CD4-positive, alpha-beta memory T cell (primary cell): ENCODE measurements at places on chromosomes 2 and 18. TPM values are rescaled to one million over a fixed set of nuclear protein-coding genes. Genes with fewer than 3 reads are reported as not detected.

GRCh38 chr2:49105506-49105905, 48.8 kb downstream of the FSHR start:
- DNase-seq, result no peak
- no peaks in the 10 kb centered on the region for H3K36me3 ChIP-seq
- H3K27me3 ChIP-seq, result no peaks in the 10 kb centered on the region
- no peaks in the 10 kb centered on the region for H3K4me1 ChIP-seq

GRCh38 chr2:132671151-132671835, 1.3 kb upstream of the LYPD1 start:
- H3K27ac ChIP-seq, result no peak overlapping the region
- H3K36me3 ChIP-seq, result no peaks in the 10 kb centered on the region
- H3K4me1 ChIP-seq, result no peaks in the 10 kb centered on the region

The RAX gene
- not detected for polyA plus RNA-seq

The ALLC gene
- not detected for polyA plus RNA-seq

The PRKAG3 gene
- not detected for polyA plus RNA-seq

DNA sequence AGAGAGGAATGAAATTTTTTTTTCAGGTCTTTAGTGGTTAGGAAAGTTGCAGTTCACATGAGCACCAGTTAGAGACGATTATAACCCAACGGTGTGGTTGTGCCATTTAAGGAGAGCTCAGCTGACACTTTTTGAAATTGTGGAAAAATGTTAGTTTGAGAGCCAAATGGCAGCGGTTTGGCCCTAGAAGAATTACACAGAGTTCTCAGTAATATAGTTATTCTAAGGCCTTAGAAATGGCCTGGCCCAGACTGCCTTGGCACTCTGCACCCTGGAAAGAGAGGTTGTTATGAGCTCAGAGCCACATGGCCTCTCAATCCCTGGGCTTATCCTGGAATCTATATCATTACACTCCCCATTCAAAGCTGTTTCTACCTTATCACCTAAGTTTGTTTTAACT, 117.4 kb downstream of the RHBDD1 start:
- H3K27me3 ChIP-seq, result no peaks in the 10 kb centered on the region
- H3K4me1 ChIP-seq, result peaks cover 10% of the 10 kb centered on the region
- no peak for DNase-seq
- H3K27ac ChIP-seq, result no peak overlapping the region
- no peak overlapping the region for H3K4me3 ChIP-seq
- no peaks in the 10 kb centered on the region for H3K36me3 ChIP-seq

- peaks cover 20% of the 10 kb centered on the region for H3K4me1 ChIP-seq
- no peak overlapping the region for H3K4me3 ChIP-seq
- no peaks in the 10 kb centered on the region for H3K36me3 ChIP-seq
- DNase-seq, result no peak
Observed at GRCh38 chr2:118168615-118169014, 80.3 kb downstream of the INSIG2 start.

DNA sequence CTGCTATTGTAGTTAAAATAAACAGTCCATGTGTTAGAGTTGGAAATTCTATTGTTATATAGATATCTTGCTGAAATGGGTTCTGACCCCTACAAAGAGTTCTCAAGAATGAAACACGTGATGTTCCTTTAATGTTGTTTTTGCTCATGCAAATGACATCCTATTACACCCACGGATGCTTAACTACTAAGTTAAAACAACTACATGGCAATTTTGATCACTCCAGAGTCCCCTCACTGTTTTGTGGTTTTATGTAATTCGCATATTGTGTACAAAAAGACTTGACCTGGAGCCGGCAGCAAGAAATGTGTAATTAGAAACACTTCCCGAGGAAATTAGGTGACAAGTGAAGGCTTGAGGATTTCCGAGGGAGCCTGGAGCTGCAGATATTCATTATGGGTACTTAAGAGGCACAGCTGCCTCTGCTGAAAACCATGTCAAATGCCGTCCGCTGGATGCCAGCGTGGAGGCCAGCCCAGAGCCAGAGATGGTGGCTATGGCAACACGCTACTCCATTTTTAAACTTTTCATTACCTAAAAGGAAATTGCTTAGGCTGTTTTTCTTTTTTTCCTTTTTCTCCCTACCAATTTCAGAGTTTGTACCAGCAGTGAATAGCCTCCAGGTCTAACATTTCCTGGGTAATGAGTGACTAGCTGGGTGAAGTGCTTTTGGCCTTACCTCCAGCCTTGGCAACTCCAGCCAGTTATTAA, 21.0 kb upstream of the CABLES1 start:
- H3K4me3 ChIP-seq, result no peak overlapping the region
- no peak overlapping the region for H3K27ac ChIP-seq
- DNase-seq, result peak; percentile 9
- H3K36me3 ChIP-seq, result no peaks in the 10 kb centered on the region

DNA sequence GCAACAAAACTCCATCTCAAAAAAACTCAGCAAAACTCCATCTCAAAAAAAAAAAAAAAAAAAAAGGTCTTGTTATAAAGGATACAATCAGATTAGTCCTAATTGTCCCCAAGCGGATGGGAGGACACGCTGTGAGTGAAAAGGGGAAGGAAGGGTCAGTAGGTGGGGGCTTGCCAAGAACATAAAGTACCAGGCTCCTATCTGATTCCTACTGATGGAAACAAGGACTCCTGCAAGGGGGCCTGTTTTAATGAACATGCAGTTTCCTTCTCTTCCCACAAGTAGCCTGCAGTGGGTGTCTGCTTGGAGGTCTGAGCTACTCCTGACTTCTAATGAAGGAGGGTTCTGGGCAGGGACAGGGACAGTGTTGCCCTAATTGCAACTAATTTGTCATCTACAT, 7.9 kb downstream of the SCG2 start:
- no peaks in the 10 kb centered on the region for H3K36me3 ChIP-seq
- no peaks in the 10 kb centered on the region for H3K27me3 ChIP-seq
- no peak overlapping the region for H3K4me3 ChIP-seq
- no peak overlapping the region for H3K27ac ChIP-seq

DNA sequence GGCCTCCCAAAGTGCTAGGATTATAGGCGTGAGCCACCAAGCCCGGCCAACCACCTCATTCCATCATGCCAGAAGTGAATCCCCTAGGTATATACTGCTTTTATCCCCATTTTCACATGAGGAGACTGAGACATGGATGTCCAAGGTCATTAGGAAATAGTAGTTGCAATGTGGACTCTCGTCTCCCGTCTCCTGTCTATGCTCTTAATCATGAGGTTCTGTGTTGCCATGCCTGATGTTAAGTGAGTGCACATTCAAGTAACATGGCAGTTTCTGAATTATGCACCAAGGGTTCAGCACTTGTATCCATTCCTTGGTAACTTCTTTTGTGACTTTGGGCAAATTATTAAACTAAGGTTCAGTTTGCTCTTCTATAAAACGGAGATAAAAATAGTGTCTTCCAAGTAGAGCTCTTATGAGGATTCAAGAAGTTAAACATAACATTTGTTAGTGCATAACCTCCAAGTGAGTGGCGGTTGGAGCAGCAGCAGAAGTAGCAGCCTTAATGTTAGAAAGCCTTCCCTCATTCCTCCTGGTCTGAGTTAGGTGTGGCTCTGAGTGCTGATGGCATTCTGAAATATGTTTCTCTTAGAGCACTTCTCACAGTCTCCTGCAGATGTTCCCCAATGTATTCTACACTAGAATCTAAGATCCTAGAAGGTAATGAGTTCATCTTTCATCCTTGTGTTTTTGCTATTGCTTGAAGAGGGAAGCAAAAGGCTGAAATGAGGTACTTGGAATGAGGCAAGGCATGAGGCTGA, 21.9 kb downstream of the SOCS6 start:
- no peaks in the 10 kb centered on the region for H3K4me1 ChIP-seq
- H3K27ac ChIP-seq, result no peak overlapping the region
- H3K4me3 ChIP-seq, result no peak overlapping the region
- H3K27me3 ChIP-seq, result no peaks in the 10 kb centered on the region

The LOXL3 gene
- polyA plus RNA-seq, result not detected

DNA sequence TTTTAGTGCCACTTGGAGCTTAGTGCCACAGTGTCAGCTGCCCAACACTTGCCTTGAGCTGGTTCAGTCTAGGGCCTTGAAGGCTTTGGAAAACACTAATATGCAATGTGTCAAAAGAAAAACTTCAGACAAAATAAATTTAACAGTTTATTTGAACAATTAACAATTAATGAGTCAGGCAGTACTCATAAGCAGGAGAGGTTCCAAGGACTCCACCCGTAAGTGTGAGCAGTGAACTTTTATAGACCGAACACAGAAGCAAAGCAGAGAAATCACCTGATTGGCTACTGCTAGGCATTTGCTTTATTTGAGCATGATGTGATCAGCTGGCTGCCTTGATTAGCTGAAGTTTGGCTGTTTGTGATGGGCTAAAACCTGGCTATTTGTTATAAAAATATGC, 49.5 kb upstream of the TBC1D8 start:
- H3K27me3 ChIP-seq, result no peaks in the 10 kb centered on the region
- DNase-seq, result no peak
- no peaks in the 10 kb centered on the region for H3K36me3 ChIP-seq
- no peak overlapping the region for H3K27ac ChIP-seq
- H3K4me3 ChIP-seq, result no peak overlapping the region

DNA sequence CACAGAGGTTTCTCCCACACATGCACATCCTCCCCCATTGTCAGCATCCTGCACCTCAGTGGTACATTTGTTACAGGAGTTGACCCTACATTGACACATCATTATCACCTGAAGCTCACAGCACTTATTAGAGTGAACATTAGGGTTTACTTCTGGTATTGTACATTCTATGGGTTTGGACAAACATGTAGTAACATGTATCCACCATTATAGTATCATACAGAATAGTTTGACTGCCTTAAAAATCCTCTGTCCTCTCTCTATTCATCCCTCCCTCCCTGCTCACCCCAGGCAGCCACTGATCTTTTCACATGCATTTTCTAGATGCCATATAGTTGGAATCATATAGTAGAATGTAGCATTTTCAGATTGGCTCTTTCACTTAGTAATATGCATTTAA, 53.5 kb downstream of the NXPH2 start:
- H3K36me3 ChIP-seq, result no peaks in the 10 kb centered on the region
- no peak for DNase-seq
- no peaks in the 10 kb centered on the region for H3K27me3 ChIP-seq
- no peak overlapping the region for H3K4me3 ChIP-seq
- H3K27ac ChIP-seq, result no peak overlapping the region

The ARHGEF33 gene
- not detected for polyA plus RNA-seq

The FEV gene
- polyA plus RNA-seq, result not detected
